GF-D8 (cell line): ENCODE measurements at places on chromosomes 3 and 15.

DNA sequence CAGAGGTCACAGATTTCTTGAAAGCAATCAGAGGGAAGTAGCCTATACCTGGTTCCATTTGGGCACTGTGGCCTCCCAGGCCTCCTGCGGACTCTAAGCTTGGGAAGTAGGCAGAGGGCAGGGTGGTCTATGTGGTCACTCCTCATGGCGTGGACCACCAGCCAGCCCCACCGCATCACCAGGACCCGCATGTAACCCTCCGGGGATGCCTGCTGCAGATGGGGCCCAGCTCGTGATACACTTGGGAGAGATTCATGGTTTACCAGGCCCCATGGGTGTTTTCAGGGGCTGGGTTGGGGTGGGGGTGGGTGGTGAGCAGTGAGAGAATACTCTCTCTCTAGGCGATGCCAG is 123.7 kb downstream of the ASB7 start:
- no peak for DNase-seq

GRCh38 chr3:75218577-75218976 is 445.6 kb upstream of the FRG2C start:
- no peak for DNase-seq

DNA sequence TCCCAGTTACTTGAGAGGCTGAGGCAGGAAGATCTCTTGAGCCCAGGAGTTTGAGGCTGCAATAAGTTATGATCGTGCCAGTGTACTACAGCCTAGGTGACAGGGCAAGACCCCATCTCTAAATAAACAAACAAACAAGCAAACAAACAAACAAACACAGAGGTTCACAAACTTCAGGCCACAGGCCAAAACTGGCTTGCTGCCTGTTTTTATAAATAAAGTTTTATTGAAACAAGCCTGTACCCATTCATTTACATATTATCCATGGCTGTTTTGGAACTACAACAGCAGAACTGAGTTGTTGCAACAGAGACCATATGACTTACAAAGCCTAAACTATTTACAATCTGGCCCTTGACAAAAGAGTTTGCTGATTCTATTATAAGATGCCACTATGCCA is 6.5 kb downstream of the DYNC1LI1 start:
- DNase-seq, result no peak

DNA sequence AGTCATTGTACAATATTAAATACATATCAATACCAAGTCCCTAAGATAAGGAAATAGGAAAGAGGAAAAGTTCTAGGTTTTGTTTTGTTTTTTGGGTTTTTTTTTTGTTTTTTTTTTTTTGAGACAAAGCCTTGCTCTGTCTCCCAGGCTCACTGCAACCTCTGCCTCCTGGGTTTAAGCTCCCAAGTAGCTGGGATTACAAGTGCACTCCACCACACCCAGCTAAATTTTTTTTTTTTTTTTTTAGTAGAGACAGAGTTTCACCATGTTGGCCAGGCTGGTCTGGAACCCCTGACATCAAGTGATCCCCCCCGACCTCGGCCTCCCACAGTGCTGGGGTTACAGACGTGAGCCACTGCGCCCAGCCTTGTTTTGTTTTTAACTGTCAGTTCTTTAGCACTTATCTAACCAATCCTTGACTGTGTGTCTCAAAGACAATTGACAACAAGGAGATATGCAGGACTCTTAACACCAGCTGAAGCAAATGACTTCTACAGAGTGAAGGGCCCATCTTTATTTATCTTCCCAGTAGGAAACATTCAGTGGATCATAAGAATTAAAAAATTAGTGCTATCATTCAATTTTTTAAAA is 100.0 kb upstream of the RAP2B start:
- DNase-seq, result no peak

DNA sequence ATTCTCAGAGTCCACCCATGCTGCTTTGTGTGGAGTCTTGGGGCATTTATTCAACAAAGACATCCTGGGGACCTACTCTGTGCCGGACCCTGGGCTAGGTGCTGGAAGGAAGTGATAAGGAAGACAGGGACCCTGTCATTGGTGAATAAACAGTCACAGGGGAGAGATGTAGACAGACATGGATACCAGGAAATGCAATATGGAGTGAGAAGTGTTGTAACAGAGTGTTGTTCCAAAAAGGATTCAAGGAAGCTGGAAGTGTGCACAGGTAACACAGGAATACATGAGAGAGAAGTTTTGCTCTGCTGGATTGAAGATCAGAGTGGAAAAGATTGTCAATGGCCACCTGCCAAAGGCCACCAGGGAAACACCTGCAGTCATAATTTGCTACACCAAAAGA is 89.0 kb downstream of the PDCD6IP start:
- no peak for DNase-seq

DNA sequence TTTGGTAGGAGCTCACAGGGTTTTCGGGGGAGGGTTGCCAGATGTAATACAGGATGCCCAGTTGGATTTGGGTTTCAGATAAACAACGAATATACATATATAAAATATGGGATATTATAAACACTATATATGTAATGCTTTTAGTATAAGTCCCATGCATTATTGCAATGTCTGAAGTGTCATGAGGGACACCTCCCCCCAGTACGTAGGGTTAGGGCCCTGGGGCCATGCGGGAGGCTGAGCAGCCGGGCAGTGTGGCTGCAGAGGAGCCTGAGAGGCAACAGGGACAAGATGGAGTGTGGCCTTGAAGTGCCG is 148.9 kb downstream of the SMAD6 start:
- no peak for DNase-seq

GRCh38 chr3:155743606-155744005 is 1.3 kb downstream of the PLCH1 start:
- DNase-seq, result no peak

DNA sequence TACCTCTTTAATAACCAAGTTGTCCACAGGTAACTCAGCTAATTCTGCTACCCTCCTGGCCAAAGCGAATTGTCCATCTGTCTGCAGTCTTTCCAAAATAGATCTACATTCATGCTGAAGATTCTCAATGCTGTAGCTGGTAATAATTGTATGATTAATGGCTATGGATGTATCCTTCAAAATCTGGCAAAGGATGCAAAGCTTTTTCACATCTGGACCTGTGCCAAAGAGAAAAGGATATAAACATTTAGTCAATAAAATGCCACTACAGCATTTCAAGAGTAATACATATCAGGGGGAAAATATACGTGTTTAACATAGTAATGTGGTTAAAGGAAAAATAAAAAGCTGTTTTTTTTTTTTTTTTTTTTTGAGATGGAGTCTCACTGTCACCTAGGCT is 48.7 kb downstream of the EIF3J start:
- DNase-seq, result no peak

GRCh38 chr3:195173657-195174056 is 97.3 kb downstream of the XXYLT1 start:
- DNase-seq, result no peak

GRCh38 chr15:48315041-48315440 is 16.2 kb upstream of the DUT start:
- no peak for DNase-seq

GRCh38 chr3:52077925-52078324 is 21.6 kb upstream of the DUSP7 start:
- no peak for DNase-seq

GRCh38 chr3:138097192-138098172 is 17.9 kb downstream of the DZIP1L start:
- no peak for DNase-seq

DNA sequence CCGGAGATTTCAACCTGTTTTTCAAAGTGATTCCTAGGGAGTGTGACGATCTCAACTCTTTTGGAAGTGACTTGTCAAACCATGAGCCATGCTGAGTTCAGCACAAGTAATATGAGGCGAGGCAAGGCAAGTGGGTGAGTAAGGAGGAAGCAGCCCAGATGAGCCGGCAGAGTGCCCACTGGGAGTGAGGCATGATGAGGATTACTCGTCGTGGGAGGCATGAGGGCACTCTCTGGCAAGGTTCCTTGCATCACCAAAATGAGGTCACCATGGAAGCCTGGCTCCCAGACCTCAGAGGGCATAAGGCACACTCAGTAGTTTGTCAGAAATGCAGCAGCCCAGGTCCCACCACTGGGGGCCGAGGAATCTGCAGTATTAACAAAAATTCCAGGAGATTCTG is 636.1 kb downstream of the MAGI1 start:
- no peak for DNase-seq

DNA sequence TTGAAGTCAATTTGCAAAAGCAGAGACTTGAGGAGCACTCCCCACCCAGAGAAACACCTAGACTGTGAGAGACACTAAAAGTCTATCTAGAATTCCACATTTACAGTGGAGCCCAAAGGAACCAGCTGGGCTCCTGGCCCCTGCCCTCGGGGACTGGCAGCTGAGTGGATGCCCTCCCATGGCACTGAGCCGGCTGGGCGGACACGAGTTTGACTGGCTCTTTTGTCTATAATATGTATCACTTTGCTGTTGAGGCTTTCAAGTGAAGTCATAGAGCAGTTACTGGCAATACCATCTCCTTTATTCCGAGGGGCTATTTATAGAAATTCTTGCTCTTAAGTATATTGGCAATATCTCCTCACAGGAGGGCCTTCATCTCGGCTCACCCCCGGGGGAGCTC is 65.8 kb upstream of the TNFAIP8L3 start:
- DNase-seq, result no peak
